ENCODE measurements at places on chromosomes 5 and 9.

GRCh38 chr9:80648336-80648735 is 1041.0 kb downstream of the TLE1 start:
- DNase-seq: no peak

DNA sequence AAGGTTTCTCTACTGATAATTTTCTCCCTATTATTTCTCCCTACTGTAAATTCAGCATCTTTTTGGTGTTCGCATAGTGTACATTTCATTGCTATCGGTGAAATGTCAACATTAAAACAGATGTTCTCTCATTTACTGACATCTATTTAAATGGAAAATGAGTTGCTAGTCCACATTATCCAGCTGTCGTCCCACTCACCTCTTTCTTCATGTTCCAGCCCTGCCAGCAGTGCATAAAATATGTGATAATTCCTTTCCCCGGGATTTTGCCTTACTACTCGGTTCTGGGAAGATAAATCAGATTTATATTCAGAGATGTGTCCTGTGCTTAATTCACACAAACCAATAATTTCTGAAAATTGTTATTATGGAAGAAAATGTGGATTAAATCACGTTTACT is 155.8 kb downstream of the MYO10 start:
- DNase-seq: no peak

GRCh38 chr5:54894957-54895815 is 90.2 kb downstream of the ESM1 start:
- peak; percentile 72 for DNase-seq

GRCh38 chr5:62268234-62268633 is 37.8 kb upstream of the KIF2A start:
- DNase-seq: no peak

- peak; percentile 9 for DNase-seq
Observed at GRCh38 chr5:111511174-111511830, 1.0 kb downstream of the STARD4 start.

GRCh38 chr9:110095161-110095595 is 112.8 kb downstream of the C9orf152 start:
- DNase-seq: no peak

DNA sequence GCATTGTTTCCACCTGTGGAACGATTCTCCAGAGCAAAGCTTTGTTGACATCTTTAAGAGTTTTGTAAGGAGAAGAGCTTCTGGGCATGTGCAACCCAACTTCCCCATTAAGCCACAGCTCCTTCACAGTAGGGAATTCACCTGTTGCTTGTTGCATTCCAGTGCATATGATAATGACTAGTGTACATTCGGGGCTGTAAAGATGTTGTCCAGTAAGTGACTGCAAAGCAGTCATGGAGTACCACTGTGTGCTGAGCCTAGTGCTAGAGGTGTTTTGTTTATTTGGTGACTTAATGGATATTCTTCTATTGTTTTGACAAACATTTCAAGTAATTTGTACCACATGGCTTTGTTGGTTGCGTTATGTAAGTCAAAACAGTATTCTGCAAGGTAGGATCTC is 12.8 kb downstream of the UGCG start:
- DNase-seq: no peak

- no peak for DNase-seq
Observed at GRCh38 chr5:56475689-56476486, 242.8 kb upstream of the ANKRD55 start.

- DNase-seq: no peak
Observed at GRCh38 chr9:99093492-99093791, 11.5 kb upstream of the TGFBR1 start.

DNA sequence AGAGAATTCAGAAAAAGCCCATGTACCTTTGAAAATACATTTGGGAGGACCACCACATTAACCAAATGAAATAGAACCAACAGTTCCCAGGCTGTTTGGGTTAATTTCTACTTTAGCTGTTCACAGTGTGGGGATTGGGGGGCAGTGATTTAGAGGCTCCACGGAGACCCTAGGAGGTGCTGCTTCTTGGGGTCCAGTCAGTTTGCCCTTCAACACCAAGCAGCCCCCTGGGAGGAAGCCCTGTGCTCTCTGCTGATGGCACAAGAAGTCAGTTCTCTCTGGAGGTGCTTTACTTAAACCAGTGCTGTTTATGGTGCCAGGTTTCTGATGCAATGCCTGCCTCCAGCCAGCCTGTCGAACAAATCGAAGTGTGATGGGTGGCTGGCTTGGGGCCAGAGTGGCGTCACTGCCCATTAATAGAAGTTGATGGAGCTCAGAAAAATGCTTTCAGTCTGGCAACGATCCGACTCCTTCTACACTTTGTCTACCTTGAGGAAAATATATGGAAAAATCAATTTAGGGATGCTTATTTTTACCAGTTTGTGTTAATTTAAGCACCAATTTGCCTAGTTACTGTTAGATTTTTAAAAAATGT is 134.0 kb downstream of the SNX18 start:
- DNase-seq: no peak

GRCh38 chr9:111839387-111839786 is 44.6 kb upstream of the SHOC1 start:
- no peak for DNase-seq

- no peak for DNase-seq
Observed at GRCh38 chr5:179623906-179624741, 653 bp upstream of the HNRNPH1 start.

GRCh38 chr5:145925803-145926202 is 10.6 kb upstream of the SH3RF2 start:
- DNase-seq: no peak

DNA sequence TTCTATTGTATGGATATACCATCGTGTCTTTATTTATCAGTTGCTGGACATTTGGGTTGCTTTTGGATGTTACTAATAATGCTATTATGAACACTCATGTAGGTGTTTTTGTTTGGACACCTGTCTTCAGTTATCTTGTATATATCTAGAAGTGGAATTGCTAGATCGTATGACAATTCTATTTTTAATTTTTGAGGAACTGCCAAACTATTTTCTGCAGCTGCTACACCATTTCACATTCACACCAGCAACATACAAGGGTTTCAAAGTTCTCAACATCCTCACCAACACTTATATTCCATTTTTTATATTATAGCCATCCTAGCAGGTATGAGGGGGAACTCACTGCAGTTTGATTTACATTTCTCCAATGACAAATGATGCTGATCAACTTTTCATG is 324.6 kb downstream of the CAAP1 start:
- DNase-seq: no peak

DNA sequence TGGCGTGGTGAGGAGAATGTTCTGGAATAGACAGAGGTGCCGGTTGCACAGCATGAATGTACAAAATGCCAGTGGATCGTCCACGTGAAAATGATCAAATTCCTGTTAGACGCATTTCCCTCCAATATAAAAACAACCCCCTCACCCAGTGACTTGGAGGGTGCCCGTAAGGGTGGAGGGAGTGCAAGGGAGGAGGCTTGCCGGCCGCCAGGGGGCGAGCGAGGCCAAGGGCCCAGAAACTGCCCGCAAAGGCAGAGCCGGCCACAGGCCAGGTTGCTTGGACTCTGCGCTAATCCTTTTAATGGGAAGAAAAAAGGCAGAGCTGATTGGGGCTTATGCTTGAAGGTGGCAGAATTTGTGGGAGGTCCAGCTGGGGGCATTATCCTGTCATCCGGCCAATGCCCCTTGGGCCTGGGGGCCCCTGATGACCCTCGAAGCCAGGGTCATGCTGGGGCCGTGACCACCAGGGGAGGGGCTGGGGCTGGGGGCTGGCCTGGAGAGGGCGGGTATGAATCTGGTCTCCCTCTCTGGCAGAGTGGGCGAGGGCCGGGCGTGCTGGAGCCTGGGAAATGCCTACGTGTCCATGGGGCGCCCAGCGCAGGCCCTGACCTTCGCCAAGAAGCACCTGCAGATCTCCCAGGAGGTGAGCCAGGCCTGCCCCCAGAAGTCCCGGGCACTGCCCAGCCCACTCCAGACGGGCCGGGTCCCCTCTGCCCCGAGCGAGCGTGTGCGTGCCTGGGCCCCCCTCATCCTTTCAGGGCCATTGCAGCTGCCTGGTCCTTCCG is 12.0 kb downstream of the GPSM1 start:
- peak; percentile 55 for DNase-seq

DNA sequence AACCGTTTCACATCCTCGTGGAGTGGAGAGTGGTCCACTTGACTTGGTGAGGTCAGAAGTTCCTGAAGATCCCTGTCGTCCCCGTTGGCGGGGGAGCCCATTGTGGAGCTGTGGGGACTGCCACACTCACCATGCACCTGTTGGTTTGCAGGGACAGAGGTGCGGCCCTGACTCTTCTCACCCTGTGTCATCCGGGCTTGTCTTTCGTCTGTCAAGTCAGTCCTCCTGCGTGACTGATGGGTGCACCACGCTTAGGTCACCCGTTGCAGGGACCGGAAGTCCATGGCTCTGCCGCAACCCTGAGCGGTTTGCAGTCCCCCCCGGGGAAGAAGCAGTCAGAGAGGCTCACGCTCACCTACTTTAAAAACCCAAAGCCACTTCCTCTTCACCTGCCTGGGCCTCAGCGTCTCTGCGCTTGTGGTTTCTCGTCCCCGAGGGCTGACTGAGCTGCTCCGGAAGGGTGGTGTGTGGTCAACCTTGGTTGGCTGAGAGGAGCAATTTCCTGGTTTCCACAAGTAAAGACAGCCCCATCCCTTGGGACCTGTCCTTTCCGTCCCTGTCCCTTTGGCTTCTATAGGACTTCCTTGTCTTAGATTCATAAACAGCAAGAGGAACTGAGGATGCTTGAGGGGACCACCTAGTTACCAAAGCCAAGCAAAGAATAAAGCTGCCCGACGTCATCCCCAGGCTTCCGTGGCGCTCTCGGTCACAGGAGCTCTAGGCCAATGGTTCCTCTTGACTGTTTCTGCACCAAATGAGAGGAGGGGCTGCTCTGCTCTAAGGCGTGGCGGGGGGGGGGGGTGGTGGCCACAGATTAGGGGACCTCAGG is 53.2 kb downstream of the USP20 start:
- peak; percentile 99 for DNase-seq

DNA sequence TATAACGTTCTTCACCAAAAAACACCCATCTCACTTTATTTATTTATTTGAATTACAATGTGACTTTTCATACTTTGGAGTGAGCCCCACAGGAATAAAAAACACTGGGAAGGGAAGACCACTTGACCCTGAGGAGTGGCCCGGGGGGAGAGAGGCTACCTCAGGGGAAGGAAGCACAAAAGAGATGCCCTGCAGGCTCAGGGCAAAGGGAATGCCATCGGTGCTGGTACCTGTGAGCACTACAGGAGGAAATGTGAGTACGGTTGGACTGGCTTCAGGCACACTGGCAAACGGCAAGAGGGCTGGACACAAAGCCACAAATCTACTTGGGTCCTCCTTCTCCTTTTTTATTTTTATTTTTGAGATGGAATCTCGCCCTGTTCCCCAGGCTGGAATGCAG is 363.9 kb upstream of the KLF4 start:
- no peak for DNase-seq

DNA sequence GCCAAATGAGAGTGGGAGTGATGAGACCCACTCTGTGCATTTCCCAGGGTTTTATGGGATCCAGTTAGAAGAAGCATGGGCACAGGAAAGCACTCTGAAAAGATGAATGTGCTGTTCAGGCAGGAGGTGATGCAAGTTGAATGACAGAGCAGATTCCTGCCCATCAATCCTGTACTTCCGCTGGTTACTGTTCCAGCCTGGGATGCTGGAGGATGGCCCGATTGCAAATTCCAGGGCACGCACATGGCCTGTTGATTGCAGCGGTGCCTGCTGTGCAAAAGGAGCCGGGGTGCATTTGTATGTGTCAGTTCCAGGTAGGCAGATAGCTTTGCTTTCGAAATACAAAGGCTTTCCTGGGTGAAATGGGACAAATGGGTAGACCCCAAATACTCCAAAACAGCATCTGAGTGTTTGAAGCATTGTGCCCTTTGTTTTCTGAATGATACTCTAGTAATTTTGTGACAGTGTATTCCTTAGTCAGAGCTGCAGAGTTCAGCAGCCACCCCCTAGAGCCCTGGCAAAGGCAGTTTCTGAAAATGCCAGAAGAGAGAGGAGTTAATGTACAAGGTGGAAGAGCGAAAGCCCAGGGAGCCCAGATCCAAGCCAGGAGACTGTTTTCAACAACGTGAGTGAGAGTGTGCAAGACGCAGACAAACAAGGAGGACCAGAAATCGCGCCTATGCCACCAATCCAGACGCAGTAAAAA is 454.2 kb upstream of the CLINT1 start:
- no peak for DNase-seq

- DNase-seq: no peak
Observed at GRCh38 chr5:177510567-177511053, 984 bp upstream of the DOK3 start.

GRCh38 chr5:54309276-54309675 is 1.1 kb downstream of the ARL15 start:
- DNase-seq: no peak

DNA sequence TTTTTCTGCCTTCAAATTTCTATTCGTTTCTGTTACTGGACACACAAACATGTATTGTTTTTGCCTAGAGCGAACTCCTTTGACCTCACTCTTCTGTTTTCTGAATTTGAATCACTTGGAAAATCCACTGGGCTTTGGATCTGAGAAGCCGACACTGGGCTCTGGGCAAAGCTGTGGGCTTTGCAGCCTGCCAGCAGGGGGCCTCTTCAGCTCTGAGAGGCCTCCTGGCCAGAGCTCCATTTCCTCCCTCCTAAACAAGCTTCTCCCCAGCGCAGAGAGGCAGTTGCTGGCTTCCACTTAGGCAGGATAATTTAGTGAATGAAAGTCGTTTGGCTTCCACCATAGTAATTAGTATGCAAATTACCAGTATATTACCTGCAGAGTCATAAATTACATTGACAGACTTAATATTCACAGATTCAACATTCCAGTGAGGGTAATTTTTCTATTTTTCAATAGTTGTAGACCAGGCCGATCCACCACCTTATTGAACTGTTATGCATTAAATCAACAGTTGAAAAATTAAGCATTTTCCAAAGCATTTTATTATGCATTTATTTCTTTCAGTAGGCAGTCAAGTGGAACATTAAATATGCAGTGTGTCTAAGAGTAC is 104.0 kb upstream of the ZNF366 start:
- DNase-seq: peak; percentile 51

GRCh38 chr5:8611067-8611466 is 742.1 kb downstream of the MTRR start:
- DNase-seq: no peak

DNA sequence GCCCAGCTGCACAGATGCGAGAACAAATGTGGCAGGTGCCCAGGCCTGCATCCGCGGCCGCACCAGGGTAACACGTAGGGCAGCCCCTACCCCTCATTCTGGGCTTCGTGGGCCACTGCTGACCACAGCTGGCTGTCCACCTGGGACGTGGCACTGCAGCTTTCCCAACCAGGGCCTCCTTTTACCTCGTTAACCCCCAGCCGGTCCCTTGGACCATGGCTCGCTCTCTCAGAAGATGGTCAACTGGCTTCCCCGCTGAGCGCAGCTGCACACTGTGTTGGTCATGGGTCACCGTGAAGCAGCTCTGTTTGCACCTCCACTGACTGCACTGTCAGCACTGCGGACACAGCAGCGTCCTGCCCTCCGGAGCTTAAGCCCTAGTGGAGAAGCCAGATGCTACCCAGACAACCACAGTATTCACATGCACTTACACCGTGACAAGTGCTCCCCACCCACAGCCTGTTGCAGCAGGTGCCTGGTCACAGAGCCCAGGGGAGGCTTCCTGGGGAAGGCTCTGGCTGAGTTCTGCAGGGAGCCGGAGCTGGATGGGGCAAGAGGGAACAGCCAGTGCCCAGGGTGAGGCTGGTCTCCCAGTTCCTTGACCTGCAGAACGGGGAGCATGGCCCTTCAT is 10.5 kb upstream of the PLEKHG4B start:
- DNase-seq: no peak

GRCh38 chr5:138706655-138707480 is 46.4 kb upstream of the CTNNA1 start:
- DNase-seq: no peak

All from MM.1S (cell line).